ENCODE measurements at places on chromosomes 16 and 17.
A peak's percentile ranks its signal among the peaks of the same experiment; 100 is the strongest.

DNA sequence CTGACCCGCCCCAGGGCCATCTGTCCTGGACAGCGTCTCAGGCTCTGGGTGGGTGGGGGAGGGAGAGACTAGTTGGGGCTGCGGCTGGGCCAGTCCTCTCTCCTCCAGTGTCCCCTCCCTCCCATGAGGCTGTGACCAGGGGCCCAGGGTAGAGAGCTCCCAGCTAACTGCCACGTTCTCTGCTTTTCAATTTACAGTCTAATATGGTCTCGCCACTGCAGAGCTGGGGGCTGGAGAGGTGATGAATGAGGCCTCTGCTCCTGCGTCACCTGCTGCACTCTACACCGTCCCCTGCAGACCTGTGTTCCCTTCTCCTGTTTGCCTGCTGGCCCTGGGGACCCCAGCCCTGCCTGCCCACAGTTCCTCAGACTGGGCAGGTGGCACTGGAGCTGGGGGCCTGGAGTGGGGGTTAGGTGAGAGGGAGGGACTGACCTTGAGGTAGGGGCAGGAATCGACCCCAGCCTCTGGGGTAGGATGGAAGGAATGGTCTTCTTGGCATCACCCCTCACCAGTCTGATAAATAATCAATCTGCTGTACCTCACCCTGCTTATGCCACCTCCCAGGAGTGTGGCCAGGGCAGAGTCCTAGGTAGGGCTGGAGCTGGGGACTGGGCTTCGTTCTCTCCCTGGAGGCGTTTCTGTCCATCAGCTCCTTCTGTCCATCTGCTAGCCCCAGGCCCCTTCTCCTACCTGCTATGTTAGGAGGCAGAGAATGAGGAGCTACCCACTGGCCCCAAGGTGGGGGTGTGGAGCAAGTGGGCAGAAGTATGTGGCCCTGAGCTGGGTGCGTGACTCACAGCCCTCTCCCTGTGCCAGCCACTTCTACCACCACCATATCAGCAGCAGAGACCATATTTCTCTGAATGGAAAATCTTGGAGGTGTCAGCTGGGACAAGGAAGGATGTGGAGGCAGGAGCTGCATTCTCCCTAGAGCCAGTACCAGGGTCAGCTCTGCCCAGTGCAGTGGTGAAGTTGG lies 12.9 kb downstream of the SEZ6 start:
- DNase-seq = no peak

GRCh38 chr16:28260193-28260592 lies 32.1 kb upstream of the SBK1 start:
- no peak for DNase-seq

GRCh38 chr17:62681939-62682381 lies 54.5 kb downstream of the MRC2 start:
- no peak for DNase-seq

- no peak for DNase-seq
Observed at GRCh38 chr17:31467502-31468256, 76.2 kb downstream of the RAB11FIP4 start.

DNA sequence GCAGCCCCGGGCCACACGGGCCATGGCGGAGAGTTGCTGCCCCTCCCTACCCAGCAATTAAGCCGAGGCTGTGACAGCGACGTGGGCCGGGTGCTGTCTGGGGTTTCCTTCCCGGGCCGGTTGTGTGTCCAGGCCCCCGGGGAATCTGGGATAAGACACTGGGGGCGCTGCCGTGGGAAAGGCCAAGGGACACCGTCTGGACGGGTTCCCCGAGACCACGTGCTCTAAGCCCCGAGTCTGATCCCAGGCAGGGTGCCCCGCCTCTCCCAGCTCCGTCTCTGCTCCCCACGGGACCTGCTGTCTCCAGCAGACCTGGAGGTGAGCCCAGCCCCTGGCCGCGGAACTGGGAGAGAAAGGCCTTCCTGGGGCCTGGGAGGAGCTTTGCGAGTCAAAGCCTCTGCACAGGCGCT lies 92.2 kb downstream of the IRX3 start:
- no peak for DNase-seq

- peak; percentile 82 for DNase-seq
Observed at GRCh38 chr17:29929533-29930408, at the start of gene SSH2. TSS of gene SSH2 (minus strand) at chr17:29930228. CDS start at chr17:29930000, 228 bp downstream.

DNA sequence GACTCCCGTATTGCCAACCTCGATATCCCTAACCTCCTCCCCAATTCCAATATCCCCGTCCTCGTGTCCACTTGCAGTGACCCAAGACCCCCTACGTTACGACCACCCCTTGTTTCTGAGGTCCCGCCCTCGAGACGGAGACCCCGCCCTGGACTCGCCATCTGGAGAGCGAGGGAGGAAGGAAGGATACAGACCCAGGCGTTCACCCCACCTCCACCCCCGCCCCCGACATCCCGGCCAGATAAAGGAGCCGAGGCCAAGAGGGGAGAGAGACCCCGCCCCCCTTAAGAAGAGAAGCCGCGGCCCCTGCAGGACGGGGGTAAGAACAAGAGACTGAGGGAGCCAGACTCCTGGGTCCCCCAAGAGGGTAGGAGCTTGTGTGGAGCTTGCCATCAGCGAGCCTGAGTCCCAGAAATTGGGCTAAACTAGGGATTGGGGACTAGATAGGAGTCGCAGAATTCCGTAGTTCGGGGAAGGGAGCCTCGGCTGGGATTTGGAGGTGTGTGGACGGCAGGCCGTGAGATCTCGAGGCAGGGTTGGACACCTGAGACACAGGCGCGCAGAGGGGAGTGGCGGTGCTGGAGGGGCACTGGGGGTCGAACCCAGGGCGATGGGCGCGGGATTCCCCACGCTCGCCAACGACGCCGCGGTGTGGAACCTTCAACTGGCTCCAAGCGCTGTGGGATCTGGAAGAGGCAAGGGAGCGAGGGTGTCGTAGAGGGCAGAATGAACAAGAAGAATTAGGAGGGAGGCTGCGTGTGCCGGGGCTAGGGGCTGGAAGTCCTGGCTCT lies at the start of gene BCL6B:
Gene BCL6B (plus strand): TSS at position 270 of the 791 bp plus-strand sequence. CDS start 622 bp downstream, outside the sequence.
- no peak for DNase-seq

DNA sequence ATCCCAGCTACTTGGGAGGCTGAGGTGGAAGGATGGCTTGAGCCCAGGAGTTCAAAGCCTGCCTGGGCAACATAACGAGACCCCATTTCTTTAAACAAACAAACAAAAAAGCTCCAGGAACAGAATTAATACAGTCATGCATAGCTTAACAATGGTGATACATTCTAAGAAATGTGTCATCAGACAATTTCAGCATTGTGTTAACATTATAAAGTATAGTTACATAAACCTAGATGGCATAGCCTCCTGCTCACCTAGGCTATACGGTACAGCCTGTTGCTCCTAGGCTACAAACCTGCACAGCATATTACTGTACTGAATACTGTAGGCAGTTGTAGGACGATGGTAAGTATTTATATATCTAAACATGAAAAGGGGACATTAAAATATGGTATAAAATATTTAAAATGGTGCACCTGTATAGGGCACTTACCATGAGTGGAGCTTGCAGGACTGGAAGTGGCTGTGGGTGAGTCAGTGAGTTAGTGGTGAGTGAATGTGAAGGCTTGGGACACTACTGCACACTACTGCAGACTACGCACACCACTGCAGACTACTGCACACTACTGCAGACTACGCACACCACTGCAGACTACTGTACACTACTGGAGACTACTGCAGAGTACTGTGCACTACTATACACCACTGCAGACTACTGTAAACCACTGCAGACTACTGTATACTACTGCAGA lies 74.6 kb downstream of the TMC6 start:
- no peak for DNase-seq

DNA sequence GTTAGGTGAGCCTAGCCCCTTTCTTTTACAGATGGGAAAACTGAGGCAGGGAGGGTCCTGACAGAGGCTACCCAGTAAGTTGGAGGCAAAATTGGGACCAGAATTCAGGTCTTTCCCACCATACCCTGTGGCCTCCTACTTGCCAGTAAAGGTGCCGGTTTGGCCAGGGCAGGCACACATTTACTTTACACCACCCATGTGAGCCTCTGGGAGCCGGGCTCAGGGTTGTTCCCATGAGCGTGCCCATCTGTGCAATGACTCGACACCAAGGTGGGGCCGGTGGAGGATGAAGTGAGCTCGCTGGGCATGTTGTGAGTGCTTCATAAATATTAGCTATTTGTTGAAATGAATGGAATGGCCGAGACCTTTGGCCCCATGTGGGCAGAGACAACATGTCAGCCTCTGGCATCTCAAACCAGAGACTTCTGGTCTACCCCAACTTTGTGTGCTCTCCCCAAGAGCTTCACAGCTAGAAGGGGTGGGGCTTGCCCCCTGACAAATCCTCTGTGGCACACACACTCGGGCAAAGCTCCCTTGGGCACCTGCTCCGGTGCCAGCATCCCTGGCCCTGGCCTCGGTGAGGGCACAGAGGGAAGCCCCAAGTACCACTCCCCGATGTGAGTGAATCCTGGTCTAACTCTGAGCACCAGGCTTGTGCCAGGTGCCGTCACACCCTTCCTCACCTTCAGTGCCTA lies 60.1 kb downstream of the SRCIN1 start:
- no peak for DNase-seq

- no peak for DNase-seq
Observed at GRCh38 chr16:50501986-50502615, 46.1 kb upstream of the NKD1 start.

DNA sequence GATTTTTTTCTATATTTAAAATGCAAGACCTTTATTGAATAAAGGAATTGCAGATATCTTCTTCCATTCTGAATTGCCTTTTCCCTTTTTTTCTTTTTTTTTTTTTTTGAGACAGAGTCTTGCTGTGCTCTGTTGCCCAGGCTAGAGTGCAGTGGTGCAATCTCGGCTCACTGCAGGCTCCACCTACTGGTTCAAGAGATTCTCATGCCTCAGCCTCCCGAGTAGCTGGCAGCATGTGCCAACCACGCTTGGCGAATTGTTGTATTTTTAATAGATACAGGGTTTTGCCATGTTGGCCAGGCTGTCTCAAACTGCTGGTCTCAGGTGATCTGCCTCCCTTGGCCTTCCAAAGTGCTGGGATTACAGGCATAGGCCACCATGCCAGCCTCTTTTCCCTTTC lies 151.5 kb downstream of the CEP112 start:
- no peak for DNase-seq

- no peak for DNase-seq
Observed at GRCh38 chr16:48155926-48156789, at the start of gene ABCC12. TSS of gene ABCC12 (minus strand) at chr16:48155993. CDS start at chr16:48146424, 9,569 bp downstream.

GRCh38 chr17:8939496-8940334 lies 25.8 kb downstream of the PIK3R5 start:
- no peak for DNase-seq

DNA sequence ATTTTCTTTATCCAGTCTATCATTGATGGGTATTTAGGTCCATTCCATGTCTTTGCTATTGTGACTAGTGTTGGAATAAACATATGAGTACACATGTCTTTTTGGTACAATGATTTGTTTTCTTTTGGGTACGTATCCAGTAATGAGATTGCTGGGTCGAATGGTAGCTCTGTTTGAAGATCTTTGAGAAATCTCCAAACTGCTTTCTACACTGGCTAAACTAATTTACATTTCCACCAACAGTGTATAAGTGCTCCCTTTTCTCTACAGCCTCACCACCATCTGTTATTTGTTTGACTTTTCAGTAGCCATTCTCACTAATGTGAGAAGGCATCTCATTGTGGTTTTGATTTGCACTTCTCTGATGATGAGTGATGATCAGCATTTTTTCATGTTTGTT lies 103.7 kb downstream of the GOSR1 start:
- no peak for DNase-seq

DNA sequence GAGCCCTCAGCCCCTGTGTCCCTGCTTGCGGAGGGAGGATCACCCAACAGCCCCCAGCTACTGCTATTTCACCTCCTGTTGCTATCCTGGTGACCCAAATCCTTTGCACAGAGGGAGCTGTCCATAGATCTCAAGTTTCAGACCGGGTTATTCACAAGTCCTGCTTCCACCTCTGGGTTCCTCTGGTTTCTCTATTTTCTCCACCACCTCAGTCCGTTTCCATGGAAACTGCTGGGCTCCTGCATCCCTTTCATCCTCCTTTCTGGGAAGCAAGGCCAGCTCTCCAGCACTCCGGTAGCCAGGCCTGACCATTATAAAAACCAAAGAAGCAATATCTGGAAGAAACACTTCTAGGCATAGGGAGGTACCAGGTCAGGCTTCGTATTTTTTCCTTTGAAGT lies 4.8 kb upstream of the CALB2 start:
- no peak for DNase-seq

- no peak for DNase-seq
Observed at GRCh38 chr17:75693500-75694481, 26.7 kb downstream of the SAP30BP start.

- DNase-seq = no peak
Observed at GRCh38 chr16:79769270-79769927, 168.9 kb upstream of the MAF start.

- no peak for DNase-seq
Observed at GRCh38 chr17:78342449-78343186, 17.3 kb downstream of the SOCS3 start.

DNA sequence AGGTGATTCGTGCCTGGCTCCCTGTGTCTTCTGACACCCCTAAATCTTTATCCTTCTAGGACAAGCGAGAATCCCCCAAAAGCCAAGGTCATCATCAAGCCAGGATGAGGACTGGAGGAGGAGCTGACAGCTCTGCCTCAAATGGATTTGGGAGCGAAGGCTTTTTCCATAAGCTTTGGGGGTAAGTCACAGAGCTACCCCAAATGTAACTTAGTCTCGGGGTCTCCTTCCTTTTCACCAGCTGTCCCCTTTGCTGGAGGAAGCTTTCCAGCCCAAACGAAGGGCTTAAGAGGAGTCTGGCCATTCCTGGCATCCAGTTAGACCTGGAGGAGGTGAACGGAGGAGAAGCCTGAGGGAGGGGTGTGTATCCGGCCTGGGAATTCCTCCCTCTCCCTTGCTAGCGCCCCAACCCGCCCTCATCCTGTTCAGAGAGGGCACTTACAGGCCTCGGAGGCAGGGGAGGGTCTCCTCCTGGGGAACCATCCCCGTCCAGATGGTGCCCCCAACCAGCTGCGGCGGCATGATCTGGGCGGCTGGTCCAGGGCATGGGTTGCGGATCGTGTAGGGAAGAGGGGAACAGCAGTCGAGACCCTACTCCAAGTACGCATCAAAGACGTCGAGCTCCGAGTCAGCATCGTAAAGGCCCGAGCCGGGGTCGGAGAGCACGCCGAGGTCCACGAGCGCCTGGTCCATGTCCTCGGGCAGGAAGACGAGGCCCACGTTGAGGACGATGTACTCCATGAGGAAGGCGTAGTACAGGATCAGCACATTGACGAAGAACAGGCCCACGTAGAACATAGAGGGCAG lies 938 bp downstream of the DEXI start:
- DNase-seq = no peak

- peak; percentile 30 for DNase-seq
Observed at GRCh38 chr17:67377488-67378453, 690 bp downstream of the PITPNC1 start.

- DNase-seq = no peak
Observed at GRCh38 chr17:8123695-8124349, at the start of gene HES7. TSS of gene HES7 (minus strand) at chr17:8124106. CDS start at chr17:8124084, 22 bp downstream.

All from effector CD8-positive, alpha-beta T cell (primary cell).